ENCODE measurements at places on chromosomes 5 and 9. TPM values are rescaled to one million over a fixed set of nuclear protein-coding genes. Genes with fewer than 3 reads are reported as not detected.

Gene PDE8B
- 7.8 TPM for polyA plus RNA-seq

Gene PKN3
- 12.8 TPM for polyA plus RNA-seq

Gene TOR1B
- polyA plus RNA-seq, result 21.6 TPM

Gene C1QTNF2
- polyA plus RNA-seq, result 0.82 TPM

Gene CDH18
- 1.0 TPM for polyA plus RNA-seq

Gene MSANTD3
- polyA plus RNA-seq, result 21.8 TPM

Gene BARHL1
- polyA plus RNA-seq, result not detected

Gene GTF2H2C
- 32.9 TPM for polyA plus RNA-seq

Gene ROR2
- polyA plus RNA-seq, result 20.0 TPM

Gene PDE6A
- polyA plus RNA-seq, result 0.14 TPM

Gene TLR4
- polyA plus RNA-seq, result 9.0 TPM

Gene GCNT1
- polyA plus RNA-seq, result 4.8 TPM

Gene TENT4A
- 37.9 TPM for polyA plus RNA-seq

Gene HAPLN1
- polyA plus RNA-seq, result 2.9 TPM

Gene LEAP2
- polyA plus RNA-seq, result 6.6 TPM

Gene STPG3
- 2.2 TPM for polyA plus RNA-seq

Gene PIP5KL1
- 1.7 TPM for polyA plus RNA-seq

Gene ST8SIA4
- polyA plus RNA-seq, result 5.1 TPM

Gene EPB41L4B
- polyA plus RNA-seq, result 10.6 TPM

Gene DMRT3
- polyA plus RNA-seq, result 3.2 TPM

Gene PROB1
- polyA plus RNA-seq, result 2.4 TPM

Gene NUTM2F
- polyA plus RNA-seq, result not detected

Gene ITGA2
- 27.1 TPM for polyA plus RNA-seq

Gene LRRC14B
- polyA plus RNA-seq, result 0.13 TPM

Gene AQP7
- 19.9 TPM for polyA plus RNA-seq

Gene POU5F2
- polyA plus RNA-seq, result 0.08 TPM

Gene OTP
- not detected for polyA plus RNA-seq

Gene GRIN1
- polyA plus RNA-seq, result not detected

Gene MORN5
- 2.7 TPM for polyA plus RNA-seq

Gene TMOD1
- polyA plus RNA-seq, result 1.8 TPM

Gene SHROOM1
- polyA plus RNA-seq, result 14.1 TPM

Gene PTGES
- 5.0 TPM for polyA plus RNA-seq

All from renal cortex interstitium (tissue), 15 donors.